CD4-positive, alpha-beta T cell treated with Interleukin-1 beta for 1 hour (primary cell): ENCODE measurements at places on chromosomes 3 and 15.

GRCh38 chr3:30426293-30426993 lies 180.0 kb upstream of the TGFBR2 start:
- DNase-seq: no peak

DNA sequence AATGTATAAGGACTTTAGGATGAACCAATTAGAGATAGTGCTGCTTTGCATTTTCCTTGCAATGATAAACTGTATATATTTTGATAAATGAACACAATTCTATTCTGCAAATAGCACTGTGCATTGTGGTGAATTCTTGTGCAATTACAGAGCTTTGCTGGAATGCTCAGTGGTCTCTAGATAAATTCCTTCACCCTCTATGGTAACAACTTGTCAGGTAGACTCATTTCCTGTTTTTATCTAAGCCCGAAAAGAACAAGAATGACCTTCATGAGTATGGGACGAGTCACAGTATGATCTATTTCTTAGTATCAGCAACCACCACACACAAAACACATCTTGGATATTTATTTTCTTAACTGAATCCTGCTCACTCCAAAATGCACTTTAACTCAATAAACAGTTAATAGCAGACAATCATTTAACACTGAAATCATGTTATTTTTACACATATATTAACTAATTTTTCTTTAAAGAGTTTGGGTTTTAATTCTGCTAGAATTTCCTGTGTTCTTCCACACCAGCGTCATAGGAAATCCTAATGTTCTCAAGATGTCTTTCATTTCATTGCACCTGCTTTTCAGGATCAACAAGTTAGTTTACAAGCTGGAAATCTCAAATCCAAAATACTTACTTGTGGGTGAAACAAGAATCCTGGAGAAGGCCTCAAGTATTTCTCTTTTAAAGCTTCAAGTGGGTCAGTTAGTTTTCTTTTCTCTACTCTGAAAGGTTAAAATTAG lies 551.2 kb downstream of the MECOM start:
- DNase-seq: no peak

GRCh38 chr15:100338971-100339444 lies 2.8 kb downstream of the ADAMTS17 start:
- peak; percentile 78 for DNase-seq

GRCh38 chr3:175640958-175641357 lies 781.8 kb downstream of the NAALADL2 start:
- no peak for DNase-seq

GRCh38 chr3:12392101-12392878 lies 92.0 kb upstream of the TSEN2 start:
- no peak for DNase-seq

- no peak for DNase-seq
These were observed 22.2 kb downstream of the MELTF start for GRCh38 chr3:197007296-197007940.

GRCh38 chr3:69065318-69065964 lies 13.3 kb upstream of the TMF1 start:
- DNase-seq: peak; percentile 51

DNA sequence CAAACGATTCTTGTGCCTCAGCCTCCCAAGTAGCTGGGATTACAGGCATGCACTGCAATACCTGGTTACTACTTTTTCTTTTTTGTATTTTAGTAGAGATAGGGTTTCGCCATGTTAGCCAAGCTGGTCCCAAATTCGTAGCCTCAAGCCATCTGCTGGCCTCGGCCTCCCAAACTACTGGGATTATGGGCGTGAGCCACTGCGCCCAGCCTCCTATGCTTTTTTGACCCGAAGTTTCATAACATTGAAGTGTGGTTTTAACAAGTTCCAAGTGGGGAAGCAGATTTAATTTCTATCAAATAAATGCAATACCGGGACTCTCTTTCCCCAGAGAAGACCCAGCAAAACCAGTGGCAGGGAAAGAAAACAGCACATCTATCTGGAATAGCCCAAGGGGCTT lies 13.7 kb downstream of the SH3BP5 start:
- no peak for DNase-seq

GRCh38 chr3:47491777-47492176 lies 16.0 kb upstream of the SCAP start:
- DNase-seq: no peak

- no peak for DNase-seq
These were observed 44.3 kb downstream of the GLB1 start for GRCh38 chr3:33052671-33053070.

DNA sequence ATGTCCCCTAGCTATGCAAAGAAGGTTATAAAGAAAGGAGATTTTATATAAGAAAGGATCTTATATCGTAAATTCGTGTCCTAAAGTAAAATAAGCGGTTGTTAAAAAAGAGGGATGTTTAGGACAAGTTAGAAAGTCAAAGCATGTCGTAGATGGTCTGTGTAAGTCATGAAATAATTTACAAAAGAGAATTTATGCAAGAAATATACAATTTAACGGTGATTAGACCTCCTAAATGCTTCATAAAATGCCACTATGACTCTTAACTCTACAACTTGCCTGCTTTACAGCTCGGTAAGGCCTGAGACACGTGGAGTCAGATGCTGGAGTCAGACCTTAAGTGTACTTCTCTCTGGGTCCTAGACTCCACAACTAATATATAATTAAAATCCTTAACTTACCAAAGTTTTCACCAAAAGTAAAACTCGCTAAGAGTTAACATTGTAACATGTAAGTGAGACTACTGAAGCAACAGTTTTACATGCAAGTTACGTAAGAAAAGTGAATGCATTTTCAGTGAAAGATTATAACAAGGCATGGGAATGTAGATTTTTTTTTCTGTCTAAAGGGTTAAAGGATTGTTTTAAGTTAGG lies 13.3 kb upstream of the SRPRB start:
- no peak for DNase-seq

- DNase-seq: no peak
These were observed 30.9 kb upstream of the RARB start for GRCh38 chr3:25397150-25397549.

DNA sequence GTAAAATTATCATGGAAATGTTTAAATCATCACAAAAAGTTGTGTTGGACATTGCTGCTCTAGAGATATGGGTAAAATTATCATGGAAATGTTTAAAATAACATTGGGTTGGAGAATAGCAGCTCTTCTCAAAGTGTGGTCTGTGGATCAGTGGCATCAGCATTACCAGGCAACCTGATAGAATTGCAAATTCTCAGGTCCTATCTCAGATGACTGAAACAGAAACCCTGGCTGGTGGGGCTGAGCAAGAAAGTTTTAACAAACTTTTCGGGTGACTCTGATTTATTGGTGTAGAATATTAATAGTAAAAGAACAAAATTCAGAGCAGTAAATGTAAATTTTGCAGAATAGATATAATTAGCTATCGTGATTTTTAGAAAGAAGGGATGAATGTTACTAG lies 28.9 kb downstream of the NXPE3 start:
- no peak for DNase-seq

GRCh38 chr15:82044373-82045178 lies 1.2 kb downstream of the MEX3B start:
- peak; percentile 21 for DNase-seq

GRCh38 chr3:197364410-197365071 lies 66.1 kb upstream of the DLG1 start:
- no peak for DNase-seq

- no peak for DNase-seq
These were observed 65.7 kb upstream of the FRMD4B start for GRCh38 chr3:69451594-69451993.

- DNase-seq: no peak
These were observed 119.8 kb downstream of the PDCD6IP start for GRCh38 chr3:33918126-33918756.

DNA sequence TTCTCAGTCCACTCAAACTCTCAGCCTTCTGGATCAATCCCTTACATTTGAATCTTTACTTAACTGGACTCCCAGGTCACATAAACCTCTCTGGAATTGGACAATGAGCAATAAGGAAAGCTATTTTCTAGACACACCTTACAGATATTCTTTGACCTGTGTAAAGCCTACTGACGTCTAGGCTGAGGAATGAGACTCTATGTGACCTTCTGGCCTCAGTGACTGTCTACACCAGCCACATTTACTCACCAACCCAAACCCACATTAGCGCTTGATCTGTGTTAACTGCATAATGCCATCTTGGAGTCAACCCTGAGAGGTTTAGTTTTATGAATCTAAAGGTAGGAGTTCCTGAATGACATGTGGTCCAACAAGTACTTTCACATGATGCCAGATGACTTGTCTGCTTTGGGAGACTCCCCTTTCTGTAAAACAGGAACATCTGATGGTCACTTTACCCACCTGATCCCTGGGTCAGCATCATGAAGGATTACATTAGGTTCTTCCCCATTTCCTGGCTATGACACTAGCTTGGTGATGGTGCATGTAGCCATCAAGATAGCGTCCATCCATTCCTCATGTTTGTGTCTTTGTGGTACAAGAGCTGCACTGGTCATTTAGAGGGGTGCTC lies 11.4 kb upstream of the COMMD2 start:
- no peak for DNase-seq

GRCh38 chr15:66617137-66618090 lies 51.6 kb upstream of the LCTL start:
- no peak for DNase-seq

DNA sequence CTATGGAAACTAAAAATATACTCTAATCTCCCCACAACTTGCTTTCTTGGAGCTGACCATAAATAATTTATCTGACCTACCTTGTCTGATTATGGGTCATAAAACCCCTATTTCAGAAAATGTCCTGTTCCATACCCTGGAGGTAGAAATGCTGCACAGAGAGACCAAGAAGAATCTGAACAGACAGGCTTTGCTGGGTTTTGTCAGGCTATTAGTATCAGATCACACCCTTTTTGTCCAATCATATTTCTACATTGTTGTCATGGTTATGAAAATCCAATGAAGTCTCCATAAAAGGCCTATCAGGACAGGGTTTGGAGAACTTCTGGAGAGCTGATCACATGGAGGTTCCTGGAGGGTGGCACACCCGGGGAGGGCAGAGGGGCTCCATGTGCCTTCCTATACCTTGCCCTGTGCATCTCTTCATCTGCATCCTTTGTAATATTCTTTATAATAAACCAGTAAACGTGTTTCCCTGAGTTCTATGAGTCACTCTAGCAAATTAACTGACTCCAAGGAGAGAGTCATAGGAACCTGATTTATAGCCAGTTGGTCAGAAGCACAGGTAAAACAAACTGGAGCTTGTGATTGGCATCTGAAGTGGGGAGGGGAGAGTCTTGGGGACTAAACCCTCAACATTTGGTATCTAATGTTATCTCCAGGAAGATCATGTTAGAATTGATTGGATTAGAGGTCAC lies 58.1 kb downstream of the NGLY1 start:
- DNase-seq: no peak

DNA sequence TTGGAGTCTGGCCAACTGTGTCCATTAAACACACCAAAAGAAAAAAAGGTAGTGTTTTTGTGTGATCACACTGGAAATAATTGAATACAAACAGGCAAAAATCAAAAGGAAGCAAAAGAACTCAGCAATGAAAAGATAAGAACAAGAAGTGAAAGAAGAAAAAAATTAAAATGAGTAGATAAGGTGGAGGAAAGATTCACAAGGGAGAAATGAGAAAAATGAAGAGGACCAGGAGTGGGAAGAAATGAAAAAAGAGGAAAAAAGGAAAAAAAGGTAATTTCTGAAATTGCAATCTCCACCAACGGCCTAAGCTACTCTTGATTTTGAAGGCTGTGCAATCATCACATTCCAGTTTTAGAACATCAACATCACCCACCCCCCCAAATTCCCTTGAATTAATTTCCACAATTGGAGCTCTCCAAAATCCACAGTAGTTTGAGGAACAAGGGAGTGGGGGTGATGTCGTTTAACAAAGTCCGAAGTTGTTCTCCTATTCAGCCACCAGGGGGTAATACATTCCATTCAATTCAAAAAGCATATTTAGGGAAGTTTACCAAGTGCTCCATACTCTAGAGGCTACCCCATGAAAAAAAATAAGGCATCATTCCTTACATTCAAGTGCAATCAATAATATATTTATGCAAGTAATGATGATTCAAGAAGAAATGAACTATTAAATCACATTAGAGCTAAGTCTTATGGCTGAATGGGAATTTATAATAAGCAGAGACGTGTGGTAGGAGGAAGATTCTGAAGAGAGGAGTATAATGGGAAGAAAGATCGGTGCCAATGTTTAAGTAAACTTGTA lies 37.4 kb downstream of the ZNF860 start:
- DNase-seq: peak; percentile 40

- no peak for DNase-seq
These were observed 40.9 kb downstream of the RFTN1 start for GRCh38 chr3:16472593-16472992.

DNA sequence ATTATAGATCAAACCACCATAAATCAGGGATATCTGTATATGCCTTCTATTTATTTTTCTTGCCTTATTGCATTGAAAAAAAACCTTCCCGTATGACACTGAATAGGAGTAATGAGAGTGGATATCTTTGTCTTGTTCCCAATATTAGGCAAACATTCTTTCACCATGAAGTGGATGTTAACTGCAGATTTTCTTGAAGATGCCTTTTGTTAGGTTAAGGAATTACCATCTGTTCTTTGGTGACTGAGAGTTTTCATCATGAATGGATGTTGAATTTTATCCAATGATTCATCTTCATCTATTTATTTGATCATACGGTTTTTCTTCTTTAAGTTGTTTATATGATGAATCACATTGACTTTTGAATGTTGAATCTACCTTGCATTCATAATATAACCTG lies 47.1 kb upstream of the MECOM start:
- DNase-seq: no peak

GRCh38 chr15:73370151-73370550 lies 1.4 kb upstream of the HCN4 start:
- DNase-seq: no peak

GRCh38 chr3:183515968-183516851 lies 39.3 kb downstream of the KLHL6 start:
- peak; percentile 73 for DNase-seq

GRCh38 chr15:63050731-63051155 lies 8.2 kb downstream of the TPM1 start:
- no peak for DNase-seq
